ENCODE measurements at places on chromosomes 3 and 15.

- no peak for DNase-seq
Measured at GRCh38 chr3:158683230-158683962, 10.9 kb upstream of the LXN start.

DNA sequence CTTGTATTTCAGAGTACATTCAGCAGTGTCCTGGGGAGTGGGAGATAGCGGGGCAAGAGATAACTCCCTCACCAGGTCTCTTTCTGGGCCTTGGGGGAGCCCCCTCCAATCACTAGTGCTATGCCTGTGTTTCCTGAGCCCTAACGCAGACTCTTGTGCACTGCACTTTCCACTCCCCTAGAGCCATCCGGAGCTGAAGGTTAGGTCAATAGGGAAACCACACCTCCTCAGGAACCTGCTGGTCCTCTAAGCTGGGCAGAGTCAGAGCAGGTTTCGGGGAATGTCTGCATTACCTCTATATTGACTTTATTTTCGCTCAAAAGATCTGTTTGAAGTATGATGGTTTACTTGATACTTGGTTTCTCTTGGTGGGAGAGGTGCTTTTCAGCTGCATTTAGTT, 617.0 kb upstream of the ROBO1 start:
- DNase-seq: no peak

GRCh38 chr3:116981089-116981488, 271.5 kb downstream of the TUSC7 start:
- DNase-seq: no peak

DNA sequence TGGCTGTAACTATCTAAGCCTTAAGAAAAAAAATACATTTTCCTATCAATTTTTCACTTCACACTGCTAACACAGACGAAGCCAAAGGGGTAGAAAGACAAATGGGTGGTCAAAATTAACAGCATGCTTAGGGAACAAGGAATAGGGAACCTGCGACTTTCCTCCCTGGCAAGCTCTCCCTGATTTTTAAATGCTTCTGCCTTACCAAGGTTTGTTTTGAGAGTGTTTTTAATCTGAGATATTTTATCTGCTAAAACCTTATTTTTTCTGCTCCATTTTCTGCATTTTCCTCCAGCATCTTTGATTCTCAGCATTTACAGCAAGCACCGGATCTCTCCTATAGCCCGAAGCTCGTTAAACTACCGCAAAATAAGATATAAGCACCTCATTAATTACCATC, 214.4 kb downstream of the RORA start:
- no peak for DNase-seq

GRCh38 chr3:167166594-167167253, 213.4 kb downstream of the ZBBX start:
- no peak for DNase-seq

GRCh38 chr3:170555329-170555728, 30.5 kb downstream of the SLC7A14 start:
- no peak for DNase-seq

GRCh38 chr15:74127954-74128784, 2.2 kb upstream of the ISLR2 start:
- DNase-seq: no peak

DNA sequence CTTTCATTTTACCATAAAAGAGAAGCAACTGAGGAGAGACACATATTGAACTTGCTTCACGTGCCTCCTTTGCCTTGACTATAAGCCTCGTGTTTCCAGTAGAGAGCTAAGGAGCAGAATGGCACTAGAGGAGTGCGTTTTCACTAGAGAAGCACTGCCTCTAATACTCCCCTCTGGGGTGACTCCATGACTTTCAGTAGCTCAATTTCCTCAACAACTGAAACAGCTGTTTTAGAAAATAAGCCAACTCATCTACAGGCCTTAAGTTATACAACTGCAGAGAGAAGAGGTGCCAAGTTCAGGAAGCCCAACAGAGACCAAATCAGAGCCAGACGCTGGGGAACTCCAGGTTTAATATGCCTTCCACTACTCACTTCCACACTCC, 1.9 kb downstream of the UBP1 start:
- DNase-seq: peak; percentile 35

DNA sequence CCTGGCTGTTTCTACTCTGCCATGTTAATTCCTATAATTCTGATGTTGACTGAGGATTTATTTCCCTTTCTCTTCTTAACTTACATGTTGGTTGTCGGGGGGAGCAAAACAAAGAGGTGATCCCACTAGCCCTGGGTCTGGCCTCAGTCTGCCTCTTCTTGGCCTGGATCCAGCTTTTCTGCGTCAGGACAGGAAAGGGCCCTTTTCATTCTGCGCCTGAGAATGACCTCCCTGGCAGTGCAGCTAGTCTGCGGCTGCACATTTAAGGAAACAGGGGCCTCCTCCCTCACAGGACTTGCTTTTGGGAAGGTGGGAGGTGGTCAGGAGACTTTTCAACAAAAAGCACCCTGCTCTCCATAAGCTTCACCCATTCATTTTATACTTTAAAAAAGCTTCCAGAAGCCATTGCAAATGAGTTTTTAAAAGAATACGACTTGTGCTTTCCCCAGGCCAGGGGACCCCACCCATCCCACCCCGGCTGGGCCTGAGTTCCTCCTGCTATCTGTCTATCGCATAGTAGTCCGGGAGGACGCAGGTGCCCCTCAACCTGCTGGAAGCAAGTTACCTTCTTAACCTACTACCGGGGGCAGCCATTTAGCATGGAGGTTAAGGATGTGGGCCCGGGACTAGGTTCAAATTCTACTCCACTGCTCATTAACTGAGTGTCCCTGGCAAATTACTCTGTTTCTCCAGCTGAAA, 21.3 kb upstream of the EHD4 start:
- DNase-seq: no peak

DNA sequence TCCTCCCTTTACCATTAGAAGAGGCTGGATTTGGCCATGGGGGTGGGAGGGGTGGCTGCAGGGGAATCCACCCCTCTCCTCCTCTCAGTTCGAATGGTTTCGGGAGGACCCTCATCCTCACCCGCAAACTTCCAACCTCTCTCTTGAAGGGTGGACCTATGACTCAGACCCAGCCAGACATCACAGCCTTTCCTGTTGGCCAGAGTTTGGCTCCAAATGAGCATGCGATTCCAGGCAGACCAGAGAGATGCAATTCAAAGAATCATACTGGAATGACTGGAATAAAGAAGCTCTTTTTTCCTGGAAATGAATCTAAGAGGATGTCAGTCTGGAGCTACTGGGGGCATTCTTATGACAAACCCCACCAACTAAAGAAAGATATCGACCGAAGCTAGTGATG, 516.7 kb upstream of the MDFIC2 start:
- no peak for DNase-seq

- no peak for DNase-seq
Measured at GRCh38 chr15:67050522-67051087, 14.8 kb upstream of the SMAD3 start.

DNA sequence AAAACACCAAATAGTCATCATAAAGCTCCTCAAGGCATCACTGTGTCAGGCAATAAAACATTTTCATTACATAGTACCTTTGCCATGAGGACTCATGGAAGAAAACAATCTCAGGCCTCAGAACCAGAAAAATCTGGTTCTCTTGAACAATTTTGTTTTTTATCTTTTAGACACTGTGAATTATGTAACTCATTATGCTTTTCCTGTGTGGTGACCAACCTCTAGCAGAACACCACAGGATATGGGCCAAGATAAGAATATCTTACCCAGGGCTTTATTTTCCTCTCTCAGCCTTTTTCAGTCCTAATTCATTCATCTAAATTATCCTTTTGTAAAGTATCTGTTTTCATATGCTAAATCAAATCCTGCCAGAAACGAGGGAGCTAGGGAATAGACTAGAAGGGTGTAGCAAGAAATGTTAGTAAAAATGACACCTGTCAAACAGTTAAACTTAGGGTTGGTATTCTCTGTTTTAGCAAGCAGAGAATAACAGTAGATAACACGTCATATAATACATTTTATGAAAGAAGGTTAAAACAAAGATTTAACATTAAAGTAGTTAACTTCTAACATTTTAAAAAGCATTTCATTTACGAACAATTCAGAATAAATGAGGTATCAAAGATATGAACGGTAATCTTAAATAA, 111.1 kb downstream of the FBXL22 start:
- DNase-seq: peak; percentile 16

DNA sequence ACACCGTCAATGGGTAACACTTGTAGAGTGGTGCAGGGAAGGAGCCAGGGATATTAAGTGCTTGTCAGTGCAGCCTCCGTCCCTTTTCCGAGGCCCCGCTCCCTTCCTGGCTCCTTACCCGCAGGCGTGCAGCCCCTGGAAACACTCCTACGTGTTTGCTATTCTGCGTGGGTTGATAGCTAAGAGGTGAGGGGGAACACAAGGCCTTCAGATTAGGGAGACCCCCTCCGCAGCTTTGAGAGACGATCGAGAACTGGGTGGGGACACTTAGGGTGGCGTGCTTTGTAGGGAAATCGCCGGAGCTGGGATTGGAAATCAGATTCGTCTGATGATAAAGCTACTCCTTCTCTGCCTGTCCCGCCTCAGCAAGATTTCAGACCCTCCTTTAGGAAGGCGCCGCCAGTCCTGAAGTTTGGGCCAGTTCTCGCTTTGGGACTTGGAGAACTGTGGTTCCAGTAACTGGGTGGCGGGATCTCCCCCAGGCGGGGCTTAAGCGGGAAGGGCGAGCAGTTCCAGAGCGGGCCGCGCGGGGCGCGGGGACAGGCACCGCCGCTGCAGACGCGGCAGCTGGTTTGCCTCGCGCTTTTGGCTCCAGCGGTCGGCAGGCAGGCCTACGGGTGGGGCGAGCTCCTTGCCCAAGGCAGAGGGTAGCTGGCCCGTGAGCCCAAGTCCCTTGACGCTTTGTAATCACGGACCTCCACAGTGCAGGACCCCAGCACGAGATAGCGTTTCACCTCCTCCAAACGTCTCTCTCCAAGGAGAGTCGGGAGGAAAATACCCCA, 8.0 kb upstream of the FAM107A start:
- peak; percentile 13 for DNase-seq

- no peak for DNase-seq
Measured at GRCh38 chr15:70383856-70384255, 286.1 kb upstream of the TLE3 start.

- DNase-seq: no peak
Measured at GRCh38 chr3:156140001-156140595, 19.7 kb downstream of the KCNAB1 start.

GRCh38 chr3:129473769-129474152, 33.7 kb downstream of the IFT122 start:
- no peak for DNase-seq

DNA sequence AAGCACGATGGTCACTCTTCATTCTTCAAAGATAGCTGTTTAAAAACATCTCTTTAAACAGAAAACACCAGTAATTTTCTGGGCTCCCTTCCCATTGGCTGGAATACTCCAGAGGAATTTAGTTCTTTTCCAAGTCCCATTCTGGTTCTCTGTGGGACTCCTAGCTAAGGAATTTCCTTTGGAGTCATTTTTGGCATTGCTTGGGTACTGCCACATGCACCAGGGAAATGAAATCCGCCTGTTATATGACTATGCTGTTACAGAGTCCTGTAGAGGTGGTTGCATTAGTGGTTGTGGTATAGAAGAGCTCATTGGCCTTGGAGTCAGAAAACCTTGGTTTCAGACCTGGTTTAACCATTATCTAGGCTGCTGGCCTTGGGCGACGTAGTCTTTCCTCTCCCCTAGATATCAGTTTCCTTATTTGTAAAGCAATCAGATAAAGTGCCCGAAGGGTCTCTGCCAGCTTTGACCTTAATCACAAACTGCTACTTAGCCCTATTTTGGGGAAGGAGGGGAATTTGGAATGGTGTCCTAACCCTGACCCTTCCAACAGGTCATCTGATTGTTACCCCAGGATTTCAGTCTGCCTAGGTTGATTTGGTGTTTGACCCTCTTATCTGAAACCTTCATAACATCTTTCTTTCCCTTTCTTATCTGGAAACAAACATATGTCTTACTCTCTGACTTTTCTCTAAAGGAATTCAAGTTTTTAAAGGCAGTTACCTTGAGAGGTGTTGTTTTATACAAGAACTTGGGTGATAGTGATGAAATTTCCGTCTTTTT, 13.4 kb downstream of the RTP1 start:
- no peak for DNase-seq

DNA sequence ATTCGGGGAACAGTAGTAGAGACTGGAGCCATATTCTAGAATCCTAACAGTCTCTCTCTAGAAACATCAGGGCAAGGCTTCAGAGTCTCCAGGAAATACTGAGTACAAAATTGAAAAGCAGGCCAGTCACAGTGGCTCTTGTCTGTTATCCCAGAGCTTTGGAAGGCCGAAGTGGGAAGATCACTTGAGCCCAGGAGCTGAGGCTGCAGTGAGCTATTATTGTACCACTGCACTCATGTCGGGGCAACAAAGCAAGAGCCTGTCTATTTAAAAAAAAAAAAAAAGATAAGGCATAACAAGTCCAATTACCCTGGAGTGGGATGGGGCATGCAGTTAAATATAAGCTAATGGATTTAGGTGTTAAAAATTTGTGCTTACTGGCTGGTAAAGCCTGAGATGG, 79.0 kb downstream of the SEMA6D start:
- no peak for DNase-seq

- no peak for DNase-seq
Measured at GRCh38 chr3:94071713-94072284, 8.9 kb downstream of the NSUN3 start.

DNA sequence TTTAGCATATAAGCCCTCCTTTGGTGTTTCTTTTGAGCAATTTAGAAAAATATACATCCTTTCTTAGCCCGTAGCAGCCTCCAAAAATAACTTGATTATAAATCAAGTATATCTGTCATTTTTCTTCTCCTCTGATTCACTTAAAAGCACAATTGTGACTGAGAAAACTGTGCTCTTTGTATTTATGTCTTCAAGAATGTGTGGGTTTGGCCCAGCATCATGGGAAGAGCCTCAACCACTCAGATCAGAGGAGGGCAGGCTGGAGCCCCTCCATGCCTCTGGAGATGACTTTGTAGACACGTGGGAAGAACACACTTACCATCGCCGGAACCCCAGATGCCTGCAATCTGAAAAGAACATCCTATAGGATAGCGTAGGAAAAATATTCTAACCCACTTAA, 123.8 kb upstream of the FEZF2 start:
- DNase-seq: no peak

- DNase-seq: no peak
Measured at GRCh38 chr3:194806991-194807630, 121.4 kb downstream of the FAM43A start.
